ENCODE measurements at places on chromosomes 6 and 20. TPM values are rescaled to one million over a fixed set of nuclear protein-coding genes. Genes with fewer than 3 reads are reported as not detected.
A peak's percentile ranks its signal among the peaks of the same experiment; 100 is the strongest.

The VGLL2 gene
- total RNA-seq, result not detected

The TNFRSF6B gene
- total RNA-seq, result 2.7 TPM

The MMUT gene
- total RNA-seq, result 8.5 TPM

The OSTM1 gene
- 11.8 TPM for total RNA-seq

The RIMS1 gene
- 3.9 TPM for total RNA-seq

The BTNL2 gene
- total RNA-seq, result not detected

GRCh38 chr6:6713657-6714056 lies 125.1 kb downstream of the LY86 start:
- H3K4me1 ChIP-seq, result peaks cover 3% of the 10 kb centered on the region
- H3K4me3 ChIP-seq, result no peak overlapping the region
- H3K27ac ChIP-seq, result no peak overlapping the region
- no peaks in the 10 kb centered on the region for H3K27me3 ChIP-seq

DNA sequence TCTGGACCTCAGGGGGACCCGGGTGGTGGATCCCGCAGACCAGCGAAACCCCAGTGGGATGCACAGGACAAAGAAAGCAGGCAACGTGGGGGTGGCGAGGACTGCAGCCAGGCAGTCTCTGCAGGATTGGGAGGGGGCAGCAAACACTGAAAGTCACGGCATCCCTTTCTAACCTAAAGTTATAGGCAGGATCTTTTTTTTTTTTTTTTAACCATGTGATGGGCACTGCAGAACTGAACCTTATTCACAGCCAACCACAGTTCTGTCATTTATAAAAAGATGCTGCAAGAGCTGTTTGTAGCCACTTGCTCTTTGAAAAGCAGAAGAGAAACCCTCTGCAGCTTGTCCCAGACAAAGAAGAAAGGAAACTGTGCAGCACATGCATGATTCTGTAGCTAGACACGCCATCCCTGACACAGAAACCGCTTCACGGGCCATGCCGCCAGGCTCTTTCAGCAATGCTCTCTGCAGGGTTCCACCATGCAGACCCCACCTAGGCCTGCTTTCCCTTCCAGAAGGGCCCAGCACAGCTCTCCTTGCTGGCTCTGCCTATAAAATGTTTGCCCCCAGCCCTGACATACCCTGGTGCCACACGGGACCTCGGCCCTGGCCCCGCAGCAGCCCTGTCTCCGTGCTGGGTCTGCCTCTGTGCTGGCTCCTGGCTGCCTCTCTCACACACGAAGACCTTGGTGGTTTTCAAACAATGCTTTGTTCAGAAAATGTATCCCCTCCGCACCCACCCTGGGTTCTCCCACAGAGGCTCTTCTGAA lies 70.8 kb downstream of the PYGB start:
- H3K27ac ChIP-seq, result no peak overlapping the region
- H3K4me3 ChIP-seq, result no peak overlapping the region
- H3K36me3 ChIP-seq, result peaks cover 3% of the 10 kb centered on the region
- no peaks in the 10 kb centered on the region for H3K4me1 ChIP-seq
- H3K27me3 ChIP-seq, result no peaks in the 10 kb centered on the region
- peak; percentile 28 for DNase-seq

DNA sequence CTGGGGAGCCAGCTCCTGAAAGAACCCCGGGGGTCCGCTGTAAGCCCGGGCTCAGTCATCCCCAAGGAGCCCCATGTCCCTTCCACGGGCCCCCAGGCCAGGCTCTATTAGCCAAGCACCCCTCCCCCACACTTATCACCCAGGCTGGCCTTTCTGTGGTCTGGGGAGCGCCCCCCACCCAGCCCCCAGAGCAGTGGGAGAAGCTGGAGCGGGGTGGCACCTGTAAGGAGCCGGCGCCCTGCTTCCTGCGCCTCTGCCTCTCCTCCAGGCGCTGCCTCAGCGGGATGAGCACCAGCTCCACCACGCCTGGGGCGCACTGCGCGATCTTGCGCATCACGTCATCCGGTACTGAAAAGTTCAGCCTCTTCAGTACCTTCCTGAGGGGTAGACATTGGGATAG lies 2.3 kb downstream of the SPEF1 start:
- H3K4me1 ChIP-seq, result peaks cover 25% of the 10 kb centered on the region
- DNase-seq, result no peak
- H3K27ac ChIP-seq, result no peak overlapping the region
- no peak overlapping the region for H3K4me3 ChIP-seq
- H3K27me3 ChIP-seq, result no peaks in the 10 kb centered on the region

- DNase-seq, result no peak
- no peaks in the 10 kb centered on the region for H3K36me3 ChIP-seq
- H3K4me3 ChIP-seq, result peak overlapping the region; percentile 85
- no peaks in the 10 kb centered on the region for H3K27me3 ChIP-seq
- H3K27ac ChIP-seq, result no peak overlapping the region
Measured at GRCh38 chr6:119076576-119077390, 1.7 kb downstream of the FAM184A start.

GRCh38 chr6:166223079-166223478 lies 55.4 kb upstream of the TBXT start:
- H3K36me3 ChIP-seq, result no peaks in the 10 kb centered on the region
- no peak overlapping the region for H3K4me3 ChIP-seq
- H3K4me1 ChIP-seq, result no peaks in the 10 kb centered on the region
- no peaks in the 10 kb centered on the region for H3K27me3 ChIP-seq

GRCh38 chr6:148507774-148508173 lies 165.1 kb downstream of the SASH1 start:
- no peaks in the 10 kb centered on the region for H3K36me3 ChIP-seq
- no peak overlapping the region for H3K4me3 ChIP-seq
- peak overlapping the region; percentile 36 for H3K27ac ChIP-seq

- H3K27me3 ChIP-seq, result no peaks in the 10 kb centered on the region
- no peak for DNase-seq
- H3K36me3 ChIP-seq, result no peaks in the 10 kb centered on the region
Measured at GRCh38 chr6:86459978-86460377, 477.4 kb upstream of the HTR1E start.

DNA sequence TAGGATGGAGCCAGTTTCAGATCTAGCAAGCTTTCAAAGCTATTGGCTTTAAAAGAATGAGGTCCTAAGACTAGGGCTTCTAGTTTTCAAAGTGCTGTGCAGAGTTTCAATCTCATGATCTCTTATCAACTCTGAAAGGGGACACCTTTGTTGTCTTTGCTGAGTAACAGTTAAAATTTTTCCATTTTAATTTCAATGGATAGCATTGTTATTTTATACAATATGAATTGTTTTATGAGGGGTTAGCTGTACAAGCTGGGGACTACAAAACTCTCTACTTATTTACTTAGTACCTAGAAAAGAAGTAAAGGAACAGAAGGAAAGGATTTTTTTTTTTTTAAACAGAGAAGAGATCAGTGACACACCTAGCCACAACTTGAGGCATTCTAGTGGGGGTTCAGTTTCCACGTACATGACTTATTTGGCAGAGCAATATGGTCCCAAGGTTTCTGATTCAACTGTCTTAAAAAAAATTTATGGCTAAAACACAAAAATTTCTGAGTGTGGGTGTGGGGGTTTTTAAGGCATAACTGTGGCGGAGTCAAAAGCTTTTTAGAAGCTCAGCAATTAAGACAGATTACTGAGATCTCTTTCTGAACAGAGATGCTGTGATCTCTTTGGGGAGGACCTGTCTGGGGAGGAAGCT lies 46.1 kb upstream of the JAG1 start:
- H3K4me1 ChIP-seq, result peaks cover 10% of the 10 kb centered on the region
- no peak overlapping the region for H3K4me3 ChIP-seq
- no peaks in the 10 kb centered on the region for H3K27me3 ChIP-seq
- no peak overlapping the region for H3K27ac ChIP-seq

DNA sequence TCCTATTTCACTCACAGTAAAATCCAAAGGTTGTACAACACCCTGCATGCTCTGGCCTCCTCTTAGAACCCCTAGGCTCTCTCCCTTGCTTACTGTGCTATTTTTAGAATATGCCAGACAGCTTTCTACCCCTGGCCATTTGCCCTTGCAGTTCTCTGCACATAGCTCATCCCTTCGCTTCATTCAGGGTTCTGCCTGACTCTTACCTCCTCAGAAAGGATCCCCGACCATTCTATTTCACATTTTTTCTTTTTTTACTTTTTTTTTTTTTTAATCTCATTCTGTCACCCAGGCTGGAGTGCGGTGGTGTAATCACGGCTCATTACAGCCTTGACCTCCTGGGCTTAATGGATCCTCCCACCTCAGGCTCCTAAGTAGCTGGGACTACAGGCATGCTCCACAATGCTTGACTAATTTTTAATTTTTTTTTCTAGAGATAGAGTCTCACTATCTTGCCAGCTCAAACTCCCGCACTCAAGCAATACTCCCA lies 33.6 kb downstream of the COMMD7 start:
- no peaks in the 10 kb centered on the region for H3K36me3 ChIP-seq
- H3K27me3 ChIP-seq, result no peaks in the 10 kb centered on the region
- no peaks in the 10 kb centered on the region for H3K4me1 ChIP-seq
- DNase-seq, result no peak

- no peak overlapping the region for H3K4me3 ChIP-seq
- no peak overlapping the region for H3K27ac ChIP-seq
- no peaks in the 10 kb centered on the region for H3K36me3 ChIP-seq
- no peaks in the 10 kb centered on the region for H3K27me3 ChIP-seq
- H3K4me1 ChIP-seq, result no peaks in the 10 kb centered on the region
Measured at GRCh38 chr6:51738614-51739013, 348.8 kb downstream of the PKHD1 start.

DNA sequence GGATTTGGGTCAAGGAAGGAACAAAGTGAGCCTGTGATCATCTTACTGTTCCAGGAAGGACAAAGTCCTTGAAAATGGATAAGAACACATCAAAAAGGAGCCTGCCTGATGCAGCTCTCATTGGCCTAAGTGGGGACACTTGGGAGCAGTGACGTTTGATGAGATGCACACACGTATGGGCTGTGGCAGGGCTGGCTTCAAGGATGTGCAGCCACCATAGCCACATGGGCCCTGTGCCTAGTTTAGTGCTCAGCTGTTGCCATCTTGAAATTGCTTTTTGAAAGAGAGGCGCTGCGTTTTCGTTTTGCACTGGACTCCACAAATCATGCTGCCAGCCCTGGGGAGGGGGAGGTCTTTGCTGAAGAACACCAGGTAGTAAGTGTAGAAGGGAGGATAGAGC lies 6.6 kb upstream of the NPEPL1 start:
- H3K27me3 ChIP-seq, result no peaks in the 10 kb centered on the region
- no peak overlapping the region for H3K4me3 ChIP-seq
- no peak overlapping the region for H3K27ac ChIP-seq
- no peaks in the 10 kb centered on the region for H3K36me3 ChIP-seq
- no peak for DNase-seq
- H3K4me1 ChIP-seq, result peaks cover under 1% of the 10 kb centered on the region

- no peaks in the 10 kb centered on the region for H3K4me1 ChIP-seq
- H3K27me3 ChIP-seq, result no peaks in the 10 kb centered on the region
- no peak overlapping the region for H3K4me3 ChIP-seq
- no peaks in the 10 kb centered on the region for H3K36me3 ChIP-seq
- DNase-seq, result no peak
Measured at GRCh38 chr20:10192171-10192570, 26.5 kb upstream of the SNAP25 start.

DNA sequence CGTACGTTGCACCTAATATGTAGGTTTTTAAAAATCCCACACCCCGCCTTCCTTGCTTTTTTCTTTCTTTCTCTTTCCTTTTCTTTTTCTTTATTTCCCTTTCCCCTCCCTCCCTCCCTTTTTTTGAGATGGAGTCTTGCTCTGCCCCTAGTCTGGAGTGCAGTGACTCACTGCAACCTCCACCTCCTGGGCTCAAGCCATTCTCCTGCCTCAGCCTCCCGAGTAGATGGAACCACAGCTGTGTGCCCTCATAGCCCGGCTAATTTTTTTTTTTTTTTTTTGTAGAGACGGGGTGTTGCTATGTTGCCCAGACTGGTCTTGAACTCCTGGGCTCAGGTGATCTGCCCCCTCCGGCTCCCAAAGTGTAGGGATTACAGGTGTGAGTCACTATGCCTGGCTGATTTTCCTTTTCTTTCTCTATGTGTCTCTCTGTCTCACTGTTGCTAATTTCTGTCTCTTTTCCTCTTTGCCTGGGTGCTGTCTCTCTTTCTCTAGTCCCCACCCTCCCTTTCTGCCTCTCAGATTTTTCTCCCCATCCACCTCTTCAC lies 61.2 kb downstream of the SRC start:
- no peaks in the 10 kb centered on the region for H3K36me3 ChIP-seq
- H3K27ac ChIP-seq, result no peak overlapping the region
- no peaks in the 10 kb centered on the region for H3K27me3 ChIP-seq
- no peaks in the 10 kb centered on the region for H3K4me1 ChIP-seq
- no peak overlapping the region for H3K4me3 ChIP-seq

- peak overlapping the region; percentile 0 for H3K4me3 ChIP-seq
- H3K27me3 ChIP-seq, result peaks cover 19% of the 10 kb centered on the region
- no peak for DNase-seq
- H3K36me3 ChIP-seq, result no peaks in the 10 kb centered on the region
Measured at GRCh38 chr6:84763886-84764331, 489 bp downstream of the TBX18 start.

DNA sequence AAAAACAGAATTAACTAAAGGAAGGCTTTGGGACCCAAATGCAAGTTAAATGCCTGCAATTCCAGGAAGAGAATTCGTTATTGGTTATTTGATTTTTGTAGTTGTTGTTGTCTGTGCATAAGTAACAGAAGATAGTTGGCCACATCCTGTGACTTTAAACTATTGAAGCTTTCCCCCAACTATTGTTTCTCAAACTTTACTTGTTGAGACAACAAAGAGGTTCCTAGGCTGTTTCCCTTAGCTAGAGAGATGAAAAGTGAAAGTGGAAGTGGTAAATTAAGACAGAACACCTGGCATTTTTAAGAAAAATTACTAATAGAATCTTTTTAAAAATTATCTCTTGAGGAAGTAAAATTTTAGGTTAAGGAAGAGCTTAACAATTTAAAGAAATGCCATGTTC lies 525.2 kb downstream of the PKHD1 start:
- no peak for DNase-seq
- H3K4me1 ChIP-seq, result no peaks in the 10 kb centered on the region
- H3K4me3 ChIP-seq, result no peak overlapping the region
- H3K27me3 ChIP-seq, result no peaks in the 10 kb centered on the region
- no peak overlapping the region for H3K27ac ChIP-seq
- H3K36me3 ChIP-seq, result no peaks in the 10 kb centered on the region

DNA sequence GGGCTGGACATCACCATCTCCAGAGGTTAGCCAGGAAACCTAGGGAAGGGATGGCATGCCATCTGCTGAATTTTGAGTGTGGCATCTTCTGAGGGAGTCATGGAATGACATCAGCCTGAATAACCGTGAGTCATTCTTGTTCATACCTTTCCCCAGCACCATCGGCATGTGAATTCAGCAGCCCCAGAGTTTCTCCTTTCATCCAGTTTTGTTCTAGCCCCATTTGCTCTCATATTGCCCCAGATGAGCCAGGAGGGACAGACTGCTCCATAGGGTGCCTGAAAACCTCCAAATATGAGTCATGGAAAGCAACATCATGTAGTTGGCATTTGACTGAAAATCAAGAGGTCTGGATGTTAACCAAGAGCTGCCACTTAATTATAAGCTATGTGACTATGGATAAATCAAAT lies 219.2 kb upstream of the SGK1 start:
- H3K27ac ChIP-seq, result no peak overlapping the region
- H3K4me3 ChIP-seq, result no peak overlapping the region
- H3K36me3 ChIP-seq, result no peaks in the 10 kb centered on the region
- DNase-seq, result no peak
- no peaks in the 10 kb centered on the region for H3K27me3 ChIP-seq

- H3K4me1 ChIP-seq, result no peaks in the 10 kb centered on the region
- H3K27me3 ChIP-seq, result no peaks in the 10 kb centered on the region
- no peak overlapping the region for H3K27ac ChIP-seq
- H3K36me3 ChIP-seq, result no peaks in the 10 kb centered on the region
Measured at GRCh38 chr20:4470375-4470774, 251.3 kb upstream of the PRND start.

Data from pancreas (tissue), 10 donors.